ENCODE measurements at places on chromosomes 1 and 21.

- no peak for DNase-seq
Observed at GRCh38 chr1:184708084-184708676, 46.5 kb downstream of the EDEM3 start.

GRCh38 chr1:3415260-3416090 lies 39.0 kb upstream of the ARHGEF16 start:
- DNase-seq = no peak

- peak; percentile 76 for DNase-seq
Observed at GRCh38 chr1:32205401-32206370, at the start of gene IQCC. IQCC (plus strand) TSS chr1:32205671; CDS start chr1:32205682, 11 bp downstream.

DNA sequence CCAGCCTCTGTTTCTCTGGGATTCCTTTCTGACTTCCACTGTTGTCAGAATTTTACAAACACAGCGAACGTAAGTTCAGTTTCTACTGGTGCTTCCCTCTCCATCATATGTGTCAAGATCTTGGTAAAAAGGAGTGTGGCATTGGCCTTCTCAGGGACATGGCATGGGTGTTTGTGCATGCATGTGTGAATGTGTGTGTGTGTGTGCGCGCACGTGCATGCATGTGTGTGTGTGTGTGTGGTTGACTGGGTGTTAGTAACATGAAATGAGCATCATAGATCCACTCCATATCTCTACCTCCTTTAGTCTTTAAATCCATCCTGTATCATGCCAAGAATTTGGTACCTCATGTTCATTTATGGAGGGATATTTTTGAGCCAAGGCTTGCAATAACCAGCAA lies 411.3 kb downstream of the NPHP4 start:
- no peak for DNase-seq

DNA sequence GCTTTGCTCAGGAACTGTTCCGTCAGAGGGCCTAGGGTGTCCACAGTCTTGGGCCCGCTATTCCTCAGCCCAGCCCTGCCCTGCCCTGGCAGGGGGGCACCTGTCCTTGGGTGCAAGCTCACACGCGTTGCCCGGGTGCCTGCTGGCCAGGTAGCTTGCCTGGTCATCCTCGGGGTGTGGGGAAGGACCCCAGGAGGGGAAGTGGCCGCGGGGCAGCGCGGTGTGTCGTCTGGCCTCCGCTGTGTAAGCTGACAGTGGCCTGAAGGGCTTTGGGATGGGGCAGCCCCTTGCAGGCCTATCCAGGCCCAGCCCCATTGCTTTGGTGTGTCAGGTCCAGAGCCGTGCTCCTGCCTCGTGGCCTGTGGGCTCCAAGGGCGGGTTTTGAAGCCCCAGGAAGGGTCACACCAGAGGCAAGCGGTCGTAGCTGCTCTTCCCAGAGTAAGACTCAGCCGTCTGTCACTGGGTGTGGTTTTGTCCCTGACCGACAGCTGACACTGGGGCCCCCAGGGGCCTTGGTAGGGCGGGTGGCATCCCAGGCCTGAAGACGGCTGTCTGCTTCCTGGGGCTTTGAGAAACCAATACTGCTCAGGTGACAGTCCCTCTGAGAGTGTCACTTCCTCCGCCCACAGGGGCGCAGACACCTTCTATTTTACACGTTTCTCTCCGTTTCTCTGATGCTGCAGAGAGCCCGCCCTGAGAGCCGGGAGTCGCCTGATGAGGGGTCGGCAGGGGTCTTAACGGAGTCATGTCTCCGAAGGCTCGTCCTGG lies 72.1 kb downstream of the SKI start:
- DNase-seq = peak; percentile 74
